ENCODE measurements at places on chromosomes 16 and 17.

DNA sequence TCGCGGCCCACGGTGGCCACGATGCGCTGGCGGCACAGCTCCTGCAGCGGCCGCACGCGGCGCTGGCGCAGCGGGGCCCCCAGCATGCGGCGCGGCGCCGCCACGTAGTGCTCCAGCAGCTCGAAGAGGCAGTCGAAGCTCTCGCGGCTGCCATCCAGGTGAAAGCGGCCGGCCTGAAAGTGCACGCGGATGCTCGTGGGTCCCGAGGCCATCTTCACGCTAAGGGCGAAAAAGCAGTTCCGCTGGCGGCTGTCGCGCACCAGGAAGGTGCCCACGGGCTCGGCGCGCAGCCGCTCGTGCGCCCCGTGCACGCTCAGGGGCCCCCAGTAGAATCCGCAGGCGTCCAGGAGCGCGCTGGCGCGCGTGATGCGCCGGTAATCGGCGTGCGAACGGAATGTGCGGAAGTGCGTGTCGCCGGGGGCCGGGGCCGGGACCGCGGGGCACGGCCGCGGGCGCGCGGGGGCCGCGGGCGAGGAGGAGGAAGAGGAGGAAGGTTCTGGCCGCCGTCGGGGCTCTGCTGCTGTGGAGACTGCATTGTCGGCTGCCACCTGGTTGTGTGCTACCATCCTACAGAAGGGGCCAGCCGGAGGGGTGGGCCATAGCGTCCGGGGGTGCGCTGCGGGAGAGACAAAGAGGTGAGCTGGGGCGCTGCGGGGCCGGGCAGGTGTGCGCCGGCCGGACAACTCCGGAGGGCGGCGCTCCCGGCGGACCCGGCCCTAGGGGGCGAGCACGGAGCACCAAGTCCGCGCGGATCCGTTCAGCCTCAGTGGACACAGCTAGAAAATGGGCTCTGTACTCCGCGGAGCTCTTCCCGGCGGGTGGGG is 879 bp downstream of the SOCS1 start:
- DNase-seq: peak; percentile 63

GRCh38 chr17:63511331-63511730 is 11.8 kb upstream of the KCNH6 start:
- no peak for DNase-seq

DNA sequence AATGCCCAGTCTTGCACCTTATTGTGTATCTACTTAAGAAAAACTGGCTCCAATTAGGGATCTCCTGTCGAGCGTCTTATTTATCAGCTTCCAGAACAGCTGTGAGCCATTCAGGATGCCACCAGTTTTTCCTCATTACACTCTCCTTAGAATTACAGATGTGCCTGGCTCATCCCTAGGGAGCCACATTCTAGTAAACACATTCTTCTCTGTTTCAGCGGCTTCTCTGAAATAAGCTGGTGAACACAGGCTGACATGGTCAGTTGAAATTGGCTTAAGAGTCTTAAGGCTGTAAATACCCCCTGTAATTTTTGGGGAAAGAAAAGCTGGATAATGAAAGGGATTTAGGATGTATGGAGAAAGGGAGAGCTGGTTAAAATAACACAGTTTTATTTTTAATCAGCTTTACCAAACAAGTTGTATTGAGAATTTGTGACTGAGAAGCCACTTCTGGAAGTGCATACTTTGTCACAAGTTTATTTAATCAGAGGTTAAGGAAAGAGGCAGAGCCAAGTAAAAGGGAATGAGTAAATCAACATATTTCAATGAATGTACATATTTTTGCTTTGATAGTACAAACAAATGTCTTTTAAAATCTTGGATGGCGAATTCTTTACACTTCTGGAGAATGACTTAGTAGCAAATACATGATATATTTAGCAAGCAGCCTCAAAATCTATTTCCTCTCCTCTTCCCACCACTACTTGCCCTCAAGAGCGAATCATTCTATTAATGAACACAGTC is 562.0 kb upstream of the GOT2 start:
- no peak for DNase-seq

GRCh38 chr16:70788668-70789594 is 12.0 kb downstream of the VAC14 start:
- DNase-seq: no peak

- DNase-seq: no peak
Measured at GRCh38 chr16:78155791-78156345, 56.4 kb downstream of the WWOX start.

DNA sequence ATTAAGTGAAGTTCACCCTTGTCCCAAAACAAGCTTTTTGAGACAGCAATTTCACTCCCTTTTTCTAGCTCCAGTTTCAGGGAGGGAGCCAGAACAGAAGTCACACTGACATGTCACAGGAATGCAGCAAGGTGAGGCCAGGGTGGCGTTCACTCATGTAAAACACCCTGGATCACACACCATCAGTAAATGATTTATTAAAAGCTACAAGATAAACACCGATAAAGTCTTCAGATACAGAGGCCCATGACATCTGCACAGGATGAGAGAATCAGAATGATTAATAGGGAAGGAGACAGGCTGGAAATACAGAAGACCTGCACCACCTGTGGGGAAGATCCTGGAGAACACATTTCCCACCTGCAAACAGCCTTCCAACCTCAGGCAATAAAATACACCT is 77.5 kb upstream of the DYNLRB2 start:
- DNase-seq: no peak

GRCh38 chr16:50210266-50211038 is 55.9 kb upstream of the ADCY7 start:
- peak; percentile 79 for DNase-seq

DNA sequence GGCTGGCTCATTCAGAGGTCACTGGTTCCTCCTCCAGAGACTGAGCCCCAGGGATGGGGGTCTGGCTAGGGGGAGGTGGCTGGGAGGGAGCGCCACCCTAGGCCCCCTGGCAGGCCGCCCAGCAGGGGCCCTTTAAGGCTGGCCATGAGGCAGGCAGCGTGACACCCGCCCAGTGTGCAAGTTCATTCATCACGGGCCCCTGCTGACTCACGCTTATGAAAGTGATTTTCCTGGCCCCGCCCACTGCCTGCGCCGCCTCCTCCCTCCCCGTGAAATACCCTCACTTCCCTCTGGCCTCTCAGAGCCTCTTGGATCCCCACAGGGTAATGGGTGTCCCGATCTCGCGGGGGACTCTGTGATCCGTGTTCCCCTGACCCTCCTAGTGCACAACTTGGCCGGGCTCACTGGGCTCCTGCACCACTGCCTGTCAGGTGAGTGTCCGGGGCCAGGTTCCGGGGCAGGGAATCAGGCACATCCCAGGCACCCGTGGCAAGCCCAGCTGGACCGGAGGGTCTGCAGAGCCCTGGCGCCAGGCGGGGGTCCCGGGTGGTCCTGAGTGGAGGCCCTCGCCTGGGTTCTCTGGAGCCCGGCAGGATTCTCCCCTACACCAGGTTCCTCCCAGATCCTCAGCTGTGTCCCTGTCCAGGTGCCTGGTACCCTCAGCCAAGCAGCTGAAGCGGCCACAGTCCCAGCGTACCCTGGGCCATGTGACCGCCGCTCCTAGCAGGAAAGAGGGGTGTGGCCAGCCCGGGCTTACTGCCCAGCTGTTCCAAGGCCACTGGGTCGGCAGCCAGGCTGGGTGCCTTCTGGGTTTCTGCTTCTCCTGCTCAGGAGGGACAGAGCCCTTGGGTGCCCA is at the start of gene OSGIN1:
OSGIN1 (plus strand) TSS at position 301 of the 856 bp plus-strand sequence. CDS start 4,432 bp downstream, outside the sequence.
- DNase-seq: peak; percentile 95

GRCh38 chr16:30186782-30187555 is 3.6 kb downstream of the CORO1A start:
- peak; percentile 60 for DNase-seq

- DNase-seq: no peak
Measured at GRCh38 chr17:36460265-36460937, 26.1 kb upstream of the ZNHIT3 start.

DNA sequence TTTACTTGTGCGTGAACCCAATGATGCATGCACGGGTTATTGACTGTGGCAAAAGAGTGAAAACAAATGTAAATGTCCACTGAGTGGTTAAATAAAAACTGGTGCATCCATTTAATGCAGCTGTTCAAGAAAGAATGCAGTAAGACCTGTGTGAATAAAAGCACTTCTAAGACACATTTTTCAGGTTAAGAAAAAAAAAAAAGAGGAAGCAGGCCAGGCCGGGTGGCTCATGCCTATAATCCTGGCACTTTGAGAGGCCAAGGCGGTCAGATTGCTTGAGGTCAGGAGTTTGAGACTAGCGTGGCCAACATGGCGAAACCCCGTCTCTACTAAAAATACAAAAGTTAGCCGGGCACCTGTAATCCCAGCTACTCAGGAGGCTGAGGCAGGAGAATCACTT is 11.8 kb downstream of the CNGB1 start:
- DNase-seq: no peak

- DNase-seq: no peak
Measured at GRCh38 chr16:9658164-9658563, 524.1 kb downstream of the GRIN2A start.

GRCh38 chr17:49343273-49343672 is 18.8 kb downstream of the ZNF652 start:
- peak; percentile 8 for DNase-seq

GRCh38 chr17:36535669-36536081 is 888 bp downstream of the PIGW start:
- no peak for DNase-seq

DNA sequence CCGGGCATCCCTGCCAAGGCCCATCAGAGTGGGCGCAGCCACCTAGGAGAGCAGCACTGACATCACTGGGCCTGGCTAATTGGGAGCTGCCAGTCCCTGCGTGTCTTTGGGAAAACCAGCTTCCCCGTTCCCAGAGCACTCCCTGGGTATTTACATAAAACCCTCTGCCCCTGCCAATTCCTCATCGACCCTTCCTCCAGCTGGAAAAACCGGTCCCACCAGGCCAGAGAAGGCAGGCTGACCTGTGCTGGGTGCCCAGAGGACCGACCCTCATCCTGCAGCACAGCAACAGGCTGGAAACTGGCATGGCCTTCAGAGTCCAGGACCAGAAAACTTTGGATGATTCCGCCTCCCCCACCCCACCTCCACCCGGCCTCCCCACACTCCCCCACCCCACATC is 8.2 kb upstream of the FOXN1 start:
- peak; percentile 73 for DNase-seq

DNA sequence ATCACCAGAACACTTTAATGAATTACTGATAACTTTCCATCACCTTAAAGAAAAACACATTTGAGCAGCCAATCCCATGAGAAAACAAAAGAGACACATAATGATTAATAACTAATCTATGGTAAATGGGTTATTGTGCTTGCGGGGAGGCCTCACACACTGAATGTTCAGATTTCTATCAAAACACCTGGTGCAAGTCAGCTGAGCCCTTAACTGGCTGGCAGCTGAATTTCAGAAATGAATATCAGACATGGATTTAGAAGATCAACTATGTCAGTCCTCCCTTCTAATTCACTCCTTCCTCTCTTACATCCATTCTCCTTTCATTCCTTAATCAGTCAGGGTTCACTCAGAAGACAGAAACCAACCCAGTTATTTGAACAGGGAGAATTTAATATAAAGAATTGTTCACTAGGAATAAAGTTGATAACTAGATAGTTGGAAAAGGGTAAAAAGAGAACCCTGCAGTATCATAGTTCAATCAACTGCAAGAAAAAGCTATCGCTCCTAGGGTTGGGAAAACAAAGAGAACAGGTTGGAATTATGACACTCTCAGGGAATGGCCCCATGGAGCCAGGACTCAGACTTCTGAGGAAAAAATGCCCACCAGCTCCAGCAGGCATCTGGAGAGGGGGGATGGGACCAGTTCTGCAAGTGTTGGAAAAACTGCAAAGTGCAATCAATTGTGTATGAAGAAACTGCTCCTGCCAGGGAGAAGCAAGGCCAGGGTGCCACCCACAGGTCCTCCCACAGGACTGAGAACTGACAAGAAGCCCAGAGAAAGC is 577.1 kb upstream of the CDH5 start:
- no peak for DNase-seq

DNA sequence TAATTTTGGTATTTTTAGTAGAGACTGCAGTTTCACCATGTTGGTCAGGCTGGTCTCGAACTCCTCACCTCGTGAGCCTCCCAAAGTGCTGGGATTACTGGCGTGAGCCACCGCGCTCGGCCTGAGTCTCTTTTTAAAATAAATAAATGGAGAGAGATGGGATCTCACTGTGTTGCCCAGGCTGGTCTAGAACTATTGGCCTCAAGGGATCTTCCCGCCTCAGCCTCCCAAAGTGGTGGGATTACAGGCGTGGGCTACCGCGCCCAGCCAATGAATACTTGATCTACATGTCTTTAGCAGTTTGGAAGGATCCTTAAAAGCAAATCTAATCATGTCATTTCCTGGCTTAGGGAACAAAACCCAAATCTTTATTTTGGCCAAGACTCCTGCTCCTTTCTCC is 1.2 kb downstream of the DHODH start:
- DNase-seq: no peak

DNA sequence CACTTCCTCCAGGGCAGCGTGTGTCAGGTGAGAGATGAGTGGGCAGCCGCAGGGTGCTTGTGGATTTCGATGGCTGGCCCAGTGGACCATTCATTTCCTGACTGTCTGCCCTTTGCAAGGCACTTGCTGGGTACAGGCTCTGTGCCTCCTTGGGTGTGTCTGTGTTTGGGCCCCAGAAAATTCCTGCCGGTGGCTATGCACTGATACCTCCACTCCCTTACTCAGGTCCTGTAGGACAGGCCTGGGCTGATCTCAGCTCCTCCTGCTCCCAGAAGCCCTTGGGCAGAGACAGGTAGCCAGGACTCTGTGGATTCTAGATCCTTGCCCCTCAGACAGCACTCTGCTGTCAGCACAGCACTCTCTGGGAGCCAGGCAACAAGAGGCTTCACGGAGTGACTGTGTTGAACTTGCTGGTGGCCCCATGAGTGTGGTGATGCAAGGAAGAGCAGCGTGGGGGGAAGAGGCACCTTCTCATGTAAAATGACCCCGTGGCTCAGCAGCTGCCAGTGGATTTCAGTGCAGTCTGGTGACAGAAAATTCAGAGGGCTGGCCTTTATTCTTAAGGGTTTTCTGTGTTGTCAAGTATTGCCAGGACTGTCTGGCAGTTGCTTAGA is 29.0 kb downstream of the PGS1 start:
- DNase-seq: peak; percentile 57

DNA sequence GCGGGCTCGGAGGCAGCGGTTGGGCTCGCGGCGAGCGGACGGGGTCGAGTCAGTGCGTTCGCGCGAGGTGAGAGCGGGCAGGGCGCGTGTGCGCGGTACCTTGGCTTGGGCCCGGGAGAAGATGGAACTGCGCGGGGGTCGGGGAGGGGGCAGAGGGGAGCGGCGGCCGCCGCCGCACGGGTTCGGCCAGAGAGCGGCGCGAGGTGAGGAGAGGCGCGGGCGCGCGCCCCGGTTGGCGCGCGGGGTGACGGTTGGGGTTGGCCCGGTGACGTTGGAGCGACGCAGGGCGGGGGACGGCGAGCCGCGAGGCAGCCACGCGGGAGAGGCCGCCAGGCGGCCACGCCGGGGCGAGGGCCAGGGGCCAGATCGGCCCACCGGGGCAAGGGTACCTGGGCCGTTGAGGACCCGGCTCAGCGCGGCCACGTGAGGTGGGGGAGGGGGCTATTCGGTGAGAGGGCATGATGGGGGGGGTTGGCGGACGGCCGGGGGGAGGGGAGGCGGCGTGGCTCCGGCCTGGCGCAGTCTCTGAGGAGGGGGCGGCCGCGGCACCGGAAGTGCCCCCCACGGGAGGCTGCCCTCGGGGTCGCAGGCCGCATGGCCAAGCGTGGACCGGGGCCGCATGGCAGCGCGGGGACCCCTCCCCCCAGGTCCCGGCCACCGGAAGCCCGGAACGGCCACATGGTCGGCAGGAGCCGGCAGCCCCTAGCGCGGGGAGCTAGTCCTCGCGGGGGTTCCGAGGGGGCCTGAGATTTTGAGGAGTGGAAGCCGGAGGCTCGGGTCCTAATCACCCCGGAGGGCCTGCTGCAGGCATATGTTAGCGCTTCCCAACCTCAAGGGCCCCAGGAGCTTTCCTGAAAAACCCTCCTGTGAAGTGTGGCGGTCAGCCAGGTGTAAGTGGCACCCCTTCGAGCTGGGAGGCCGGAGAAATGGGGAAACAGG is 527 bp downstream of the EIF5A start:
- DNase-seq: peak; percentile 52

All from epithelial cell of esophagus (primary cell).